Tibial artery (tissue), 4 donors: ENCODE measurements at places on chromosomes 3 and 15.

- no peak overlapping the region for H3K4me3 ChIP-seq
- peak; percentile 54 for DNase-seq
- H3K27ac ChIP-seq = no peak overlapping the region
- H3K36me3 ChIP-seq = peaks cover 76% of the 10 kb centered on the region
These were observed 130.1 kb downstream of the LRRK1 start for GRCh38 chr15:101049282-101049681.

DNA sequence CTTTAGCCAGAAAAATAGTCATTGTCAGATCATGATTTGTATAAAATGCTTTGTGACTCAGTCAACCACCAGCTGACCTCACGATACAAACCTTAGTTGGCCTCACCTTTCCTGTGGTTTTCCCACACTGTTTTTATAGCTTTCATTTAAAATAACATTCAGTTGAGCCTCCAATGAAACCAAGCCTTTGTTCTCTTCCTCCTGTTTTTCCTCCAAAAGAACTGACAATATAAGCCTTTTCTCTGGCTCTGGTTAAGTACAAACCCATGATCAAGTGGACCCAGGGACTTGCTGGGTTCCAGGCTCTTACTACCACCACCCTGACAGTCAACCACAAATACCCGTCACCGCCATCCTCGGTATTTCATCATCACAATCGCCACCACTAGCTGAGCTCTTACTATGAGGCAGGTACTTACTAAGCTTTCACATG, 81.7 kb downstream of the TAMM41 start:
- H3K27ac ChIP-seq = no peak overlapping the region
- H3K4me3 ChIP-seq = no peak overlapping the region
- peaks cover under 1% of the 10 kb centered on the region for H3K4me1 ChIP-seq
- no peaks in the 10 kb centered on the region for H3K27me3 ChIP-seq

DNA sequence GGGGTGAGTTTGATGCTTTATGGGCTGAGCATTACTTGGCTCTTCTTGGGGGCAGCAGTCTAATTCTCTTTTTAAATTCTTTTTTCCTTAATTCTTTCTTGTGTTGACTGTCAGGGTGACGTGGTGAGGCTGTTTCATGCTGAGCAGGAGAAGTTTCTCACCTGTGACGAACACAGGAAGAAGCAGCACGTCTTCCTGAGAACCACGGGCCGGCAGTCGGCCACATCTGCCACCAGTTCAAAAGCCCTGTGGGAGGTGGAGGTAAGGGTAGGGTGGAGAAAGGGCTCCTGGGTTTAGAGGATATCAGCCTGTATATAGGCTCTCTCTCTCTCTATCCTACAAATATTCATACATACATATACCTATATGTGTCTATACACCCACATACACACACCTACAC, 152.3 kb downstream of the ITPR1 start:
- DNase-seq = no peak
- no peaks in the 10 kb centered on the region for H3K4me1 ChIP-seq
- H3K27me3 ChIP-seq = no peaks in the 10 kb centered on the region
- H3K27ac ChIP-seq = no peak overlapping the region
- H3K36me3 ChIP-seq = peaks cover 61% of the 10 kb centered on the region
- no peak overlapping the region for H3K4me3 ChIP-seq

DNA sequence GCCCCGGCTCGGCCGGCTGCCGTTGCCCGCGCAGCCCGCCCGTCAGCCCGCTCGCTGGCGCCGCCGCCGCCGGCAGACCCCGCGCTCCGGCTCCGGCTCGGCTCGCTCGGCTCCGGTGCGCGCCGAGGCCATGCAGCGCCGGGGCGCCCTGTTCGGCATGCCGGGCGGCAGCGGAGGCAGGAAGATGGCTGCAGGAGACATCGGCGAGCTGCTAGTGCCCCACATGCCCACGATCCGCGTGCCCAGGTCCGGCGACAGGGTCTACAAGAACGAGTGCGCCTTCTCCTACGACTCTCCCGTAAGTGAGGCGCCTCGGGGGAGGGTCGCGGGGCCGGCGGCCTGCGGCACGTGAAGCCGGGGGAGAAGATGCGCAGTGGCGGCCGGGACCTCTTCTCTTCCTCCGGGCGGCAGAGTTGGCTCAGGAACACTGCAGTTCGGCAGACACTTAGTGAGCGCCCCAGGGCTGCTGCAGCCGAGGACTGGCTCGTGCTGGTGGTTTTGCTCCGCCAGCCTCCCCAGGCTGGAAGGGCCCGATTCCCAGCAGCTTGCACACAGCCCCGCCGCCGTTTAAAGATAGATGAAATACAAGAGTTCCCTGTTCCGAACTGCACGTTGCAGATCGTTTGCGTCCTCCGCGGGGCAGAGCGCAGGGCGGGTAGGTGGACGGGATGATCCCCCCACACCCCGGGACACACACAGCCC, 407 bp downstream of the USP13 start:
- H3K27ac ChIP-seq = peak overlapping the region; percentile 96
- no peaks in the 10 kb centered on the region for H3K4me1 ChIP-seq
- no peaks in the 10 kb centered on the region for H3K27me3 ChIP-seq
- H3K36me3 ChIP-seq = no peaks in the 10 kb centered on the region

GRCh38 chr15:63439536-63440264, 58.1 kb upstream of the CA12 start:
- H3K36me3 ChIP-seq = no peaks in the 10 kb centered on the region
- H3K27ac ChIP-seq = no peak overlapping the region
- peaks cover 16% of the 10 kb centered on the region for H3K4me1 ChIP-seq
- H3K27me3 ChIP-seq = no peaks in the 10 kb centered on the region
- no peak for DNase-seq

DNA sequence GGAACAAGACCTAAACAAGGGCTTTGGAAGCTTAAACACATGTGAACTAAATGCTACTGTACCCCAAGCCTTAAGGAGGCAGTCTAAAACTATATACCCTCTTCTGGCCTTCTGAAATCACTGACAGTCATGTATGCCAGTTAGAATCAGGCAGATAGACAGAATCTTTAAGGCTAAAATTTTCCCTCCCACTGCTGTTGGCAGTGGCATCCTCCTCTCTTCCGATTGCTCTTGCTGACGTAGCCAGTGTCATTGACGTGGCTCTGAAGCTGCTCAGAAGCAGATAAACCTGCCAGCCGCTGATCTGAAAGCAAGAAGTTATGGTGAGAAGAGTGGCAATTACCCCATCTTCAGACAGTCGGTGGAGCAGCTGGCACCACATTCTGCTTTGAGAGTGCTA, 3.3 kb downstream of the RYR3 start:
- H3K4me1 ChIP-seq = peaks cover 14% of the 10 kb centered on the region
- no peak for DNase-seq
- H3K27ac ChIP-seq = no peak overlapping the region
- H3K4me3 ChIP-seq = no peak overlapping the region
- no peaks in the 10 kb centered on the region for H3K36me3 ChIP-seq
